ENCODE measurements at places on chromosomes 7 and 10. TPM values are rescaled to one million over a fixed set of nuclear protein-coding genes. Genes with fewer than 3 reads are reported as not detected.

- DNase-seq: no peak
Measured at GRCh38 chr7:130009848-130010688, 41.1 kb downstream of the ZC3HC1 start.

DNA sequence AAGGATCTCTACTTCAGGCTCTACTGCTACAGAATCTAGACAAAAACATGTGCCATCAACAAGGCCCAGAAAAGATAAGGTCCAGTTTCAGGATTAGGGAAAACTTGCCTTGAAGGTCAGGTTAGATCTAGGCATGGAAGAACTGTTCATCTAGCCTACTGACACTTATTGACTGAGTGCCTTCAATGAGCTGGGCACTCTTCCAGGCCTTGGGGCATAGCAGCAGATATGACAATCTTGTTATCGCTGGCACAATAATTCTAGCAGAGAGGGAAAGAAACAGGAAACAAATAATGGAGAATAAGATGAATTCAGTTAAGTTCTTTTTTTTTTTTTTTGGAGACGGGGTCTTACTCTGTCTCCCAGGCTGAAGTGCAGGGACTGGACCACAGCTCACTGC is 71.6 kb downstream of the ADCYAP1R1 start:
- DNase-seq: no peak

- DNase-seq: no peak
Measured at GRCh38 chr7:25846722-25847121, 305.3 kb upstream of the NFE2L3 start.

DNA sequence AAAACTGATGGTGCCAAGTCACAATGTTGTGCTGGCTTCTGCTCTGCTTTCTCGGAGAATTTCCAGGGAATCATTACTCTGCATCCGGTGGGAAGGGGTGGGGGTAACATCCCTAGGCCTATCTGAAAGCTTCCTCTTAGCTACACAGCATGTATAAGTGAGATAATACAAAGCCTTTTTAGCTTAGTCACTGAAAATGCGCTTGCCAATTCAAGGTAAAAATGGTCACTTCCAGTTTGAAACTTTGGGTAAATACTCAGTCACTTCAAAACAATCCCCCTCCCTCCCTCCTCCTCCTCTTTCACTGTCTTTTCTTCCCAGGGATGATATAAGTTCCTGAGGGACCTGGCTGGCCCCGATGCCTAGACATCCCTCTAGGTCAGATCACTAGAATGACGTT is 57.3 kb upstream of the APBB1IP start:
- DNase-seq: no peak

GRCh38 chr7:47908720-47909119 is 39.5 kb downstream of the PKD1L1 start:
- no peak for DNase-seq

DNA sequence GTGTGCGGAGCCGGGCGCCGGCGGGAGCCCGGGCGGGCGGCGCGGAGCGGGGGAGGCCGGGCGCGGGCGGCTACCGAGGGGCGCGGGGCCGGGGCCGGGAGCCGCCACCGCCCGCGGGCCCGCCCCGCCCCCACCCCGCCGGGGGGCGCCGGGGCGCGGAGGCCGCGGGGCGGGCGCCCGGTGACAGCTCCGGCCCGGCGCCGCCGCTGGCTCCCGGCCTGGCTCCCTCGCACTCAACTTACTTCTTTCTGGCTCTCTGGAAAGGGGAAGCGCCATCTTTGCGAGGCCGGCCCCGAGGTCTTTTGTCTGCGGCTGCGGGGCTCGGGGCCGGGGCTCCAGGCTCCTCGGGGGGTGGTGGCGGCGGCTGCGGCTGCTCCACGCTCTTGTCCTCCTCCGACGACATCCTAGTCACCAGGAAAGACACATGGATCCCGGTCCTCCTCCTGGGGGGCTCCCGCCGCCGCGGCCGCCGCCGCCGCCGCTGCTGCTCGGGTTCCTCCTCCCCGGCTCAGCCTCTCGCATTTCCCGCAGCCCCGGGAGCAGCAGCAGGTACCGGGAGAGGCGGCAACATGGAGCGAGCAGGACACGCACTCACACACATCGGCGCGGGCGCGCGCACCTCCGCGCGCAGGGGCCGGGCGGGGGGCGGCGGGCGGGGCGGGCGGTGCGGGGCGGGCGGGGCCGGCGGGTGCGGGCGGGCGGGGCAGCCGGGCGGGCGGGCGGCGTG is at the start of gene KMT2C:
Gene KMT2C (minus strand): TSS at position 620 of the 727 bp plus-strand sequence. CDS start 217 bp downstream, at position 403.
- DNase-seq: peak; percentile 62

DNA sequence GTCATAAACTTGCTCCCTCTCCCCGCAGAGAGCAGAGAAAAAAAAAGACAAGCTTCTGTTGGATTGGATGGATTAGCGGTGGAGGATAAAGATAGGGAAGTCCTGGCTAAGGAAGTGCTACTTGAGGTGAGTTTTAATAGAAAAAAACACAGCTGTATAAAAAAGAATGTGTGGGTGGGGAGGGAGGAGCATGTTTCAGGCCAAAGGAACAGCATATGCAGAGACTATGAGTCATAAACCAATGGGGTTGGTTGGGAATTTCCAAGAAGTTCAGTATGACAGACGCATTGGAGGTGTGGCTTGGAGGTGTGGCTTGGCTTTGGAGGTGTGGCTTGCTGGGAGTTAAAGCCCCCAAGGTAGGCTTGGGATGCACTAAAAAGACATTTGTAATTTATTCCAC is 103.0 kb upstream of the LSM8 start:
- peak; percentile 4 for DNase-seq

DNA sequence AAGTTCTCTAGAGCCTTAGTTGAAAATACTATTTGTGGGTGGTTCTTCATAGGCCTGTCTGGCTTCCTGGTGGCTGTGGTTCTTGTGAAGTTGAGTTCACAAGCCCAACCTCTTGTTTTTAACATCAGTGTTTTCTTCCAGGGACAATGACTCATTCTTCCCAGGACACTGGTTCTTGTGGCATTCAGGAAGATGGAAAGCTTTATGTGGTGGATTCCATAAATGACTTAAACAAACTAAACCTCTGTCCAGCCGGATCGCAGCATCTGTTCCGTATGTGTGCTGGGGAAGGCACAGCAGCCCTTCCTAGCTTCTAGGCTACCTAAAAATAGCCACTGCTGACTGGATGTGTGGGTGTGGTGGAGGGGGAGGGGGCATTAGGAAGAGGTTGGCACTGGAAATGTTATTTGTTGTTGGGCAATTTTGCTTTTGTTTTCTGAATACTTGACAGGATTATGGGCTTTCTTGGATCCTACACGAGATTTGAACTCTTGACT is 3.9 kb downstream of the LSMEM1 start:
- no peak for DNase-seq

- DNase-seq: peak; percentile 45
Measured at GRCh38 chr7:158581440-158582088, 6.1 kb downstream of the PTPRN2 start.

DNA sequence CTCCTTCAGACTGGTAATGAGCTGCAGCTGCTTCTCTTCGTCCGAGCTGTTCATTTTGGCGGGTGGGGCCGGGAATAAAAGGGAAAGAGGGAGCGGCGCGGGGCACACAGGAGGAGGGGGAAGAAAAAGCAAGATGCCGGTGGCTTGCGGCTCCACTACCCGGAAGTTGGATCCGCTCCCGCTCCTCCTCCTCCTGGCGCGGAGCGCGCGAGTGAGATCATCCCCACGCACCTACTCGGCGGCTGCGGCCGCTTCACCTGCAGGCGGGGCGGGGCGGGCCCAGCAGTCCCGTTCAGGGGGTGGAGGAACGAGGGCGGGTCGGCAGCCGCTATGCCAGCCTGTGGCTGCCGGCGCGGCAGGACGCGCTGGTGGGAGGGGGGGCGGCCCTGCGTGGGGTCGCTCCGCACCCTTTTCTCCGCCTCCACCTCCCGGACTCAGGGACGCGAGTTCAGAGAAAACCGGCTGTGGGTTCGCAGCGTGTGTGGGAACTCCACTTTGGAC is at the start of gene SHTN1:
Gene SHTN1 (minus strand): TSS at position 162 of the 501 bp plus-strand sequence. CDS start 108 bp downstream, at position 54.
- peak; percentile 32 for DNase-seq

- DNase-seq: no peak
Measured at GRCh38 chr7:103988468-103989199, 824 bp downstream of the RELN start.

DNA sequence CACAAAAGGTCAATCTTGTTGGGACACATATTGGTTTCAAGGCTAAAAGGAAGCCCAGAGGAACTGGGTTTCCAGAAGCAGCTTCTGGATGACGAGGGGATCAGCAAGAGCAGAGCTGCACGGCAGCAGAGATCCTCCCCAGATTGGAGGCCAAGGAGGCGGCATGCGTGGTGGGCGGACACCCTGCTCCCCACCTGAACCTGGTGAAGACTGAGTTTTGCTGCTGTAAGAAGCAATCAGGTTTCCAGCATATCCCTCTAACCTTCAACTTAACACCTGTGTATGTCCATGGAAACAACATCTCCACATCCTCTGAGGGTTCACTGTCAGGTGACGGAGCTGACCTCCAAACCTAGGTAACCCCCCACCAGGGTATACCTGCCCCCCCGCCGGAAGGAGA is 35.1 kb downstream of the SLIT1 start:
- DNase-seq: no peak

GRCh38 chr10:36789974-36790373 is 335.4 kb upstream of the ANKRD30A start:
- no peak for DNase-seq

DNA sequence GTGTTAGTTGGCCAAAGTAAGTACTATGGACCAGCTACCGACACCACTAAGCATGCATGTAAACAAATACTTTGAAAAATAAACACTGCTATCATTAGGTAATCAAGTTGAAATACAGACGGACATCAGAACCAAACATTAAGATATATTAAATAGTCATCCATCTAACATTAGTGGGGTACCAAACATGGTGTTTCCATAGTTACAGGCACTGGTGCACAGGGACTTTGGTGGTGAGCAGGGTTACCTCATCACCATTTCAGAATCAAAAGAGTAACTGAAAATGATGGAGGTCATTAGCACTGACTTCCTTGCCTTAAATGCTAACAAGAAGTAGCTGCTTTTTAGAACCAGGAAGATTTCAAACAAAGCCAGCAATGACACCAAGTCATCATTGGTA is 23.9 kb downstream of the EBLN1 start:
- no peak for DNase-seq

DNA sequence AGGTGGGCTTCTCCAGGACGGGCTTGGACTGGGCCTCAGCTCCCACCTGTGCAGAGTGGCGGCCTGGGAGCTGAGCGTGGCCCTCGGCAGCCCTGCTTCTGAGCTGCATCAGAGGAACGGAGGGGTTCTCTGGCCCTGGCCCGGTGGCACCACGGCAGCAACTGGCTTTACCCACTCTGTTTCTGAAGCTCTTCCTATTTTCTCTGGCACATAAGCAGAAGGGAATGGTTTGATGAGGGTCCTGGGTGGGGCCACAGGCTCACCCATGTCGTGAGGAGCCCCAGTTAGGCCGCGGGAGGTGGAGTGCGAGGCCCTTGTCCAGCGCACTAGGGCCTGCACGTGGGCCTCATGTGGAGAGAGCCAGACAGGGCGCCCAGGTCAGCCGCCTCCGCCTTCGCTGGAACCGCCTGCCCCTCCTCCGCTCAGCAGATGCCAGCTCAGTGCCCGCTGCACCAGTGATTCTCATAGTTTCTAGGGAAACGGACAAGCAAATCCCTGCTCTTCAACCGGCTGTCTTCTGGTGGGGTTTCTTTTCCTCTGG is 284.0 kb downstream of the CELF2 start:
- DNase-seq: no peak

DNA sequence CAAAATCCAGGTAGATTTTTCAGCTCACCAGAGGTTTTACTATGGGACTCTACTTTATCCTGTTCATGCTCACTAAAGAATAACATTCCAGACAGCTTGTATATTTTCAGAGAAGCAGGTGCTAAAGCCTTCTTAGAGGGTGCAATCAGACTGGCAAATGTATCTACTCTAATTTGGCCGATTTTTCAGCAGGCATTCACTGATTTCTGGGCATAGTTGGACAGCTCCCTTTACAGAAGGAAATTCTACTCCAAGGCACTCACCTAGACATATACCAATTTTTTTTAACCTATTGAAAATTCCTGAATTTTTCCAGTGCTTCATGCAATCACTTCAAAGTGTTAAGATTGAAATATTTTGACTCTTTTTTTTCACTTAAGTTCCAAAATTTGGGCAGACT is 3.8 kb upstream of the CNTNAP2 start:
- no peak for DNase-seq

DNA sequence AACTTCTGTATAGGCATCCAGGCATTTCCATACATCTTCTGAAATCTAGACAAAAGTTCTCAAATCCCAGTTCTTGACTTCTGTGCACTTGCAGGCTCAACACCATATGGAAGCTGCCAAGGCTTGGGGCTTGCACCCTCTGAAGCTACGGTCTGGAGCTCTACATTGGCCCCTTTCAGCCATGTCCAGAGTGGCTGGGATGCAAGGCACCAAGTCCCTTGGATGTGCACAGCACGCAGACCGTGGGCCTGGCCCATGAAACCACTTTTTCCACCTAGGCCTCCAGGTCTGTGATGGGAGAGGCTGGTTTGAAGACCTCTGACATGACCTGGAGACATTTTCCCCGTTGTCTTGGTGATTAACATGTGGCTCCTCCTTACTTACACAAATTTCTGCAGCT is 1645.1 kb downstream of the REEP3 start:
- DNase-seq: no peak

- no peak for DNase-seq
Measured at GRCh38 chr10:64409349-64409748, 888.1 kb downstream of the REEP3 start.

- no peak for DNase-seq
Measured at GRCh38 chr10:20622531-20623211, 274.4 kb downstream of the NEBL start.

DNA sequence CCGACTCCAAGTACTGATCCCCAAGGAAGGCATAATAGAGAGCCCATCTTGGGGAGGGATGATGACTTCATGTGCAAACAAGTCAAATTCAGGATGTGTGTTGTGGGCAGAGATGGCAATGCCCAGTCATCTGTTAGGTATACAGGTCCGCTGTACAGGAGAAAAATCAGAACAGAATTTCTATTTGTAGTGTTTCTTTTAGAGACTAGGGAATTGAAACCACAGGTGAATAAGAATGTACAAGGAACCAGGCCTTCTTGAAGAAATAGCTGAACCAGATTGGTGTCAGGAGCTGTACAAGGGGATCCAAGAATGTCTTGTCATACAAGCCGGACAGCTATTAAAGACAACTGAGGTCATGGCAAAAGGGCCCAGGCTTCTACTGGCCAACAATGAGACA is 147.9 kb downstream of the PFKFB3 start:
- no peak for DNase-seq

DNA sequence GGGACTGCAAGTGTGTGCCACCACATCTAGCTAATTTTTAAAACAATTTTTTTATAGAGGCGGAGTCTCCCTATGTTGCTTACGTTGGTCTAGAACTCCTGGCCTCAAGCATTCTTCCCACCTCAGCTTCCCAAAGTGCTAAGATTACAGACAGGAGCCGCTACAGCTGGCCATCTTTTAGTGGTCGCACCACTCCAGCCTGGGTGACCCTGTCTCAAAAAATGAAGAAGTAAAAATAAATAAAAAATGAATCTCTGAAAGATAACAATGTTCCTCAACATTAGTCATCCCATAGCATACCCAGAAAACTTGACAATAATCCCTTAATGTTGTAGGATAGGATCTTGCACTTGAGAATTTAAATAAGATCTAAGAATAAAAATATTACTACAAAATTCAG is 18.2 kb downstream of the WBP1L start:
- DNase-seq: no peak

The PAPSS2 gene
- polyA plus RNA-seq: not detected

The KMT2C gene
- 8.6 TPM for polyA plus RNA-seq

The PRKAG2 gene
- polyA plus RNA-seq: 26.2 TPM

The GARIN1A gene
- 0.14 TPM for polyA plus RNA-seq

The CYP2E1 gene
- polyA plus RNA-seq: not detected

The ATP5MK gene
- polyA plus RNA-seq: 461 TPM

The AIFM2 gene
- 2.4 TPM for polyA plus RNA-seq
